Activated CD4-positive, alpha-beta T cell treated with anti-CD3 and anti-CD28 coated beads, Interleukin-2, amount 50 U/mL, for 24 hours (primary cell): ENCODE measurements at places on chromosomes 1 and 21.

DNA sequence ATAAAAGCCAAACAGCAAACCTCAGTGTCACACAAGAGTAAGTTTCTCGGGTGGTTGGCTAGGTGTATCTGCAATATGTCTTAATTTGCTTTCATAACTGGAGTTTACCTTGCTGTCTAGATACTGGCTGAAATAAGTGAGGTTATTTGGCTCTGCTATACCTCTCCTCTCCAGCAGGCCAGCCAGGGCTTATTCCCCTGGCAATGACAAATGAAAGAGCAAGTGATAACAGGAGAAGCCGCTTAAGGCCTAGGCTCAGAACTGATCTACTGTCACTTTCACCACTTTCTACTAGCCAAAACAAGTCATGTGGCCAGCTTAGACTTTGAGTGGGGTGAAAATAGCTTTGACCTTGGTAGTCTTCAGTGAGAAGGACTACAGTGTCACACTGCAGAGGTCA lies 4.8 kb upstream of the RPE65 start:
- no peak for DNase-seq

DNA sequence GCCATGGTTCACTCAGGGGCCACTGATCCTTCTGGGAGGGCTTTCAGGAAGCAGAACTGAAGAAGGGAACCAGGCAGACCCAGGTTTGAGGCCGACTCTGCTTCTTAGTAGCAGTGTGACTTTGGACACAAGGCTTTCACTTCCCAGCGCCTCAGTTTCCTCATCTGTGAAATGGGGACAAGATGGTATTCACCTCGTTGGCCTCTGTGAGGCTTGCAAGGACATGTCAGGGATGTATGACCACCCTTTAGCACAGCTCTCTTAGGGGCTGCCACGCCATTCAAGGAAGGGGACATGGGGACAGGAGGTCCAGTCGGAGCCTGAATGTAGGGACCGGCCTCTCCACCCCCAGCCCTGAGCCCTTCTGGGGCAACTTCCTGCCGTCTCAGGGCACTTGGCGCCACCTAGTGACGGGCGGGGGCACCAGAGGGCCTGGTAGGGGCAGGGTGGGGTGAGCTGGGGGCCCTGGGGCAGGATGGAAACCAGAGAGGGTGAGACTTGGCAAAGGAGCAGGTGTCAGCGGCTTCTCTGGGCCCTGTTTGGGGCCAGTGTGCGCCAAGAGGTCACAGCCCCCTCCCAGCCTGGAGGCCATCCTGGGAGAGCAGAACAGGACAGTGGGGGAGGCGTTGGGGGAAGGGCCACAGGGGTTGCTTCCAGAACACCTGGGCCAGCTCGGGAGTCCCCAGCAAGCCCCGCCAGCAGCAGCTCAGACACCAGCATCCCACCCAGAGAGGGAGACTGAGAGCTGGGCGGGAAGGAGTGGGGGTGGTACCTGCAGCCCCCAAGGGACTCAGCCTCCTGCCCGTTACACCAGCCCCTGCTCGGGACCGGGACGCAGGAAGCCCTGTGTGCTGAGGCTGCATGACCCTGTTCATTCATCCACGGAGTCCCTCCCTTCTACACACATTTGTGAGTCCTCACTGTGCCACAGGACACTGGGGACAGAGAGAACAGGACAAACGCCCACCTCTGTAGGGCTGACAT lies 102.5 kb upstream of the TARDBP start:
- peak; percentile 52 for DNase-seq

DNA sequence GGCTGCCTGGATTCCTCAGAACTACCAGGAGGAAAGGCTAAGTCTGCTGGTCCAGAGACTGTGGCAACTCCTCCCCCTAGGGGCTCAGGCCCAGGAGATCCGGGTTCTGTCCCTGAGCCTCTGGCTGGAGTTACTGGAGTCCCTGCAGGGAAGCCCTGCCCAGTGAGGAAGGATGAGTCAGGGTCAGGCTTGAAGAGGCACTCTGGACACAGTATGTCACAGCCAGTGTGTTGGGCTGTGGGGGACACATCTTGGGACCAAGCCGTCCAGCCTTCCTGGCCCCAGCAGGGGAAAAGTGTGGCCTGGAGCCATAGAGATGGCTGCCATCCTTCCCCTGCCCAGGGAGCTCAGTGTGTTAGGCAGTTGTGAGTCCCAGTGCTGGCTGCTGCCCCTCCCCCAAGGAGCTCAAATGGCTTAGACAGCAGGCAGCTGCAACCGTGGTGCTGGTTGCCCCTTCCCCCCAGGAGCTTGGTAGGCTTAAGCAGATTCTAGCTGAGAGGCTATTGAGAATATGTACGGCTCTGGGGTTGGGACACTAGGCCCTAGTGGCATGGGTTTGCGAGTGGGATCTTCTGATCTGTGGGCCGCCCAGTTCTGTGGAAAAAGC lies 28.2 kb upstream of the RABGAP1L start:
- no peak for DNase-seq

DNA sequence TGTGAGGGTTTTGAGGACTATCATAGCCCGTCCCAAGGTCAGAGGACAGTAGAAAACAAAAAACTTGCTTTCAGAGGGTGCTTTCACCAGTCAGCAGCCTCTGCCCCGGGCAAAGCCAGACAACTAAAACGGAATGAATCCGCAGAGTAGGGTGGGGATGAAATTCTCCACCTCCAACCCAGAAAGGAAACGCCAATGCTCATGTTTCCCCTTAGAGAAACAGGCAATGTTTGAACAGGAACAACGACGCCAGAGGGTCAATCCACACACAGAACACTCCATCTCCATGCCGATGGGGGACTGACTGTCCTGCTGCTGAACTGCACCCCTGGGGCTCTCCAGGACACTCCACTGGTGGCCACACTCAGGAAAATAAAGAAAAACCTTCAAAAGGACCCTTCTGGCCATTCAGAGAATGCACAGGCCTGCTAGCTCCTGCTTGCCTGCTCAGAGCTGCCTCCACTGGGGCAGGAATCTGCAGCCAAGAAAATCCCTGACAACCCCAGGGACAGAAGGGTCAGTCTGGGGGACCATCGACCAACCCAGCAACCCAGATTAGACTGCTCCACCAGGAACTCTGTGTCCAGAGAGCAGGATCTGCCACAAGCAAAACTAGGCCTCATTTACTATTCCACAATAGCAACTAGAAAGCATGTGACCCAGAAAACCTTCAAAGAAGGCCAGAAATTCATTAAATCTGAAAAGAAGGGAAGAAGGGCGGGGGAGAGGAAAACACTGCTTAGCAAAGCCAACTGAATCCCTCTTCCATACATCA lies 116.0 kb downstream of the TOMM20 start:
- no peak for DNase-seq
